ENCODE measurements at places on chromosomes 1 and 21.
A peak's percentile ranks its signal among the peaks of the same experiment; 100 is the strongest.

DNA sequence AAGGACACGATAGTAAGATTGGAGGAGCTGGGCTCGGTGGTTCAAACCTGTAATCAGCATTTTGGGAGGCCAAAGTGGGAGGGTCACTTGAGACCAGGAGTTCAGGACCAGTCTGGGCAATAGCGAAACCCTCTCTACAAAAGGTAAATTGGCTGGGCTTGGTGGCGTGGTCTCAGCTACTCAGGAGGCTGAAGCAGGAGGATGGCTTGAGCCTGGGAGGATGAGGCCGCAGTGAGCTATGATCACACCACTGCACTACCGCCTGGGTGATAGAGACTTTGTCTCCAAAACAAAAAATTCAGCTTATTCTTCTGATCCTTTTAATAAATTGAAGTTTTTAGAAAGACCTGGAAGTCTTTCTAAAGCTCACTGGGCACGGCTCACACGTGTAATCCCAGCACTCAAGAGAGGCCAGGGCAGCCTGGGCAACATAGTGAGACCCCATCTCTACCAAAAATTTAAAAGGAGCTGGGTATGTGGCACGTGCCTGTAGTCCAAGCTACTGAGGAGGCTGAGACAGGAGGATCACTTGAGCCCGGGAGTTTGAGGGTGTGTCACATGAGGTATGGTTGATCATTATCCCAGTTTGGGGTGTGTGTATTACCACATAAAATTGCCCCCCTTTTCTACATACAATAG, 15.3 kb downstream of the MASP2 start:
- DNase-seq = no peak

- DNase-seq = no peak
Measured at GRCh38 chr21:26719750-26720149, 125.5 kb downstream of the ADAMTS1 start.

GRCh38 chr1:113168946-113169345, 95.9 kb downstream of the LRIG2 start:
- DNase-seq = no peak

- DNase-seq = no peak
Measured at GRCh38 chr1:116947092-116947860, 37.6 kb downstream of the PTGFRN start.

- no peak for DNase-seq
Measured at GRCh38 chr1:47709019-47709871, 271.4 kb downstream of the FOXD2 start.

GRCh38 chr1:247060771-247061170, 17.8 kb downstream of the ZNF670 start:
- DNase-seq = no peak

- peak; percentile 22 for DNase-seq
Measured at GRCh38 chr1:24424207-24424606, 8.6 kb downstream of the NIPAL3 start.

- no peak for DNase-seq
Measured at GRCh38 chr1:146036241-146036964, 14.9 kb upstream of the HJV start.

Measured in stimulated activated CD4-positive, alpha-beta T cell treated with anti-CD3 and anti-CD28 coated beads, Interleukin-12 subunit alpha, Interleukin-12 subunit beta, amount 100 ng/mL, for 24 hours (primary cell).